ENCODE measurements at places on chromosomes 5 and 9.

GRCh38 chr9:125233678-125234077, 7.5 kb downstream of the HSPA5 start:
- no peak for DNase-seq

GRCh38 chr5:58201922-58202648, 257.8 kb downstream of the PLK2 start:
- DNase-seq, result no peak

DNA sequence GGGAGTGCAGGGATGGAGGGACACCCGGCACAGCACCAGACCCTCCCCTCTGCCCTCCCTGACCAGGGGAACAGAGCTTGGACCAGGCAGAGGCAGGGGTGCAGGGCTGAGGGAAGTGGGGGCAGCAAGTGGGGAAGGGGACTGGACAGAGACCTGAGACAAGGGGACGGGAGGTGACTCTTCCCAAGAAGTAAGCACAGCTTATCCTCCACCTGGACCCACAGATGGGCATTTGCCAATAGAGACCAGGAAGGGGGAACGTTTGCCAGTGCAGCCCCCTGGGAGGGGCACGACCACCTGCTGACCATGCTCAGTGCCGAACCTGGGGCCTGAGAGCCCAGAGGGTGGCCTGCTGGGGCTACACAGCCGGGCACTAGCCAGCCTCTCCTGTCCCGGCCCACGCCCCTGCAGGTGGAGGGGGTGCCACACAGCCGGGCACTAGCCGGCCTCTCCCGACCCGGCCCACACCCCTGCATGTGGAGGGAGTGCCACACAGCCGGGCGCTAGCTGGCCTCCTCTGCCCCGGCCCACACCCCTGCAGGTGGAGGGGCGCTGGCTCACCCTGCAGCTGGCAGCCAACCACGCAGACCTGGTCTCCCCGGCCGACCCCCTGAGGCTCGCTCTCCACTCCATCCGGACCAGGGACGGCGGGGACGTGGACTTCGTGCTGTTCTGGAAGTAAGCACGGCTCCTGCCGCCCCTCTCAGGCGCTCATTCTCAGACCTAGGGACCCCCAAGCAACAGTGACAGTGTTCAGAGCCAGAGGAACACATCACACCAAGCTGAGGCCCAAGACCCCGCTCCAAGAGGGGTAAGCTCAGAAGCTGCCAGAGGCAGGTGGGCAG, 24.3 kb downstream of the GLT6D1 start:
- no peak for DNase-seq

DNA sequence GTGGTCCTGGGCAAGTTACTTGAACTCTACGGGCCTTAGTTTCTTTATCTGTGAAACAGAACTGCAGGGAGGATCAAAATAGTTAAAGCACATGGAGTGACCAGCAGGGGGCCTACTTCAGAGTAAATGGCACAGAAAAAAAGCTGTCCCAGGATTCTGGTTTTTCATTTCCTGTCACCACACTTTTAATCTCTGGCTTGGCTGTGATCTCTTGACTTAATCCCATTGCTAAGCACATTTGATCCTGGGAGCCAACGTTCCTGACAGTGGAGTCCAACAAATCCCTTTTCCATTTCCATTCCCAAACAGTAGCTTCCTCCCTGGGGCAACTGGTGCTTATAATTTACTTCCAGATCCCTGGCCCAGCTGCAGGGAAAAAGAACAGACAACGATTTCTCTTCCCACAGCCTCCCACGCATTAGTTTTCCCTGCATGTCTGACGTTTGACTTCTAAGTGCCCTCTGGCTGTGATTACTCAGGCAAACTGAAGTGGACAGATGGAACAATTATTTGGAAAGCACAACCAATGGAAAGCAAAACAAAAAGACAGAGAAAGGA, 136.5 kb upstream of the STK32A start:
- DNase-seq, result no peak

DNA sequence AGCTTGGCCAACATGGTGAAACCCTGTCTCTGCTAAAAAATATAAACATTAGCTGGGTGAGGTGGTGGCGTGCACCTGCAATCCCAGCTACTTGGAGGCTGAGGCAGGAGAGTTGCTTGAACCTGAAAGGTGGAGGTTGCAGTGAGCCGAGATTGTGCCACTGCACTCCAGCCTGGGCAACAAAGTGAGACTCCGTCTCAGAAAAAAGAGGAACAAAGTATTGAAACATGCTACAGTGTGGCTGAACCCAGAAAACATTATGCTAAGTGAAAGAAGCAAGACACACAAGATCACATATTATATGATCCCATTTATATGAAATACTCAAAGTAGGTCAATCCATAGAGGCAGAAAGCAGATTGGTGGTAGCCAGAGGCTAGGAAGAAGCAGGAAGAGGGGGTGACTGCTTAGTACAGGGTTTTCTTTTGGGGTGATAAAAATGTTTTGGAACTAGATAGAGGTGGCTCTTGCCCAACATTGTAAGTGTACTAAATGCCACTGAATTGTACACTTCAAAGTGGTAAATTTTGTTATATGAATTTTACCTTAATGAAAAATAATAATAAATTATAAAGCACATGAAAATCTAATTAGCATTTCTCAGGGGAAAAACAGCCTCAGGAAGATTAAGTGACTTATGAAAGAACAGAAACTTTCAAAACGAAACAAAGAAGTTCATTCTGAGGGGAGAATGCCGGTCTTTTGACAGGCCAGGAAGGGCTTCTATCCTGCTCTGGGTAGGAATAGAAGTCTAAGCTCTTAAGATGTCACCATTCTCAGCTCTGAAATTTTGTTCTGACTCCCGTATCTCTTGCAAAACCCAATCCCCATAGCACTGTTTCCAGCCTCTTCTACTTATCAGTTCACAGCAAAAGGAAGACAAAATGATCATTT, 161.1 kb upstream of the TBCA start:
- DNase-seq, result no peak

GRCh38 chr5:100595152-100595811, 60.1 kb downstream of the FAM174A start:
- DNase-seq, result no peak

DNA sequence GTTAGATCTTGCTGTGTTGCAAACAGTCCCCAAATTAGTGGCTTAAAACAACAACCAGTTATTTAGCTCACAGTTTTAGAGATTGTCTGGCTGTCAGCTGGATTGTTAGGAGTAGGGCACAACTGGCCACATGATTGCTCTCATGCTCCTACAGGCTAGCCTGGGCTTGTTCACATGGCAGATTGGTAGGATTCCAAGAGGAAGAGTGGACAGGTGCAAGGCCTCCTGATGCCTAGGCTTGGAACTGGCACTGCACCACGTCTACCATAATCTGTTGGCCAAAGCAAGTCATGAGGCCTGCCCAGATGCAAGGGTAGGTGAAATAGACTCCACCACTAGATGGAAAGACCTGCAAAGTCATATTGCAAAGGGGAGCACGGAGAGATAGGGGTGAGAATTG, 76.4 kb downstream of the ACER2 start:
- no peak for DNase-seq

GRCh38 chr5:164818445-164818844, 1313.0 kb downstream of the MAT2B start:
- no peak for DNase-seq

- DNase-seq, result no peak
Observed at GRCh38 chr5:60535198-60535597, 164.8 kb downstream of the DEPDC1B start.

GRCh38 chr9:136327304-136327974, at the start of gene GPSM1:
GPSM1 (plus strand) TSS chr9:136327539; CDS start chr9:136327696, 157 bp downstream.
- no peak for DNase-seq

GRCh38 chr5:95194856-95195255, 90.0 kb downstream of the MCTP1 start:
- no peak for DNase-seq

GRCh38 chr5:2291146-2291840, 408.6 kb upstream of the IRX4 start:
- no peak for DNase-seq

- no peak for DNase-seq
Observed at GRCh38 chr5:141940695-141941271, 17.1 kb downstream of the DELE1 start.

- DNase-seq, result no peak
Observed at GRCh38 chr5:68711293-68712200, 382.3 kb upstream of the SLC30A5 start.

- DNase-seq, result no peak
Observed at GRCh38 chr5:159231167-159231566, 21.8 kb upstream of the RNF145 start.

DNA sequence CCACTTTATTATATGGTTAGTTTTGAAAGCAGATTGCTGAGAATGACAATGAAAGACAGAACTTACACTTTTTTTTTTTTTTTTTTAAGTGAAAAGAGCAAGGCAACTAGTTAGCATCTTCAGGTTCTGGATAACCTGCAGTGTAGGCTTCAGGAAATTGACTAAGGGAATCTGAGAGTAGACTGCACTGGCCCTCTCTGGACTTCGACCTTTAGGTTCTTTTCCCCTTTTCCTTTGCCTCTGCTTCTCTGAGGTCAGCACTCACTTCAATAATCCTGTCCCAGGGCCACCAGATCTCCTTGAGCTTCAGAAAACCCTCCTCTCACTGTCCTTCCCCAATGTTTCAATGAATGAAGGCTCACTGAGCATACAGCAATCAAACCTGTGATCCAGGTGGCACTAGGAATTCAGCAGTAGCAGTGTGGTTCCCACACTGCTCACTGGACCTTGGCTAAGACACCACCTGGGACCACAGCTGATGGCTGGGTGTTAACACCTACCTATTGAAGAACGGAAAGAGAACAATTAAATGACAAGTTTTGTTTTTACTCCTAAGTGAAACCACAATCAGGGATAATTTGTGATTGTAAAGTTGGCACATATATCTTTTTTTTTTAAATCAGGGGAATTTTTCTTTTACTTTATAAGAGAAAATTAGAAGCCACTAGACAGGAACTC, 85.8 kb upstream of the IL6ST start:
- DNase-seq, result no peak

DNA sequence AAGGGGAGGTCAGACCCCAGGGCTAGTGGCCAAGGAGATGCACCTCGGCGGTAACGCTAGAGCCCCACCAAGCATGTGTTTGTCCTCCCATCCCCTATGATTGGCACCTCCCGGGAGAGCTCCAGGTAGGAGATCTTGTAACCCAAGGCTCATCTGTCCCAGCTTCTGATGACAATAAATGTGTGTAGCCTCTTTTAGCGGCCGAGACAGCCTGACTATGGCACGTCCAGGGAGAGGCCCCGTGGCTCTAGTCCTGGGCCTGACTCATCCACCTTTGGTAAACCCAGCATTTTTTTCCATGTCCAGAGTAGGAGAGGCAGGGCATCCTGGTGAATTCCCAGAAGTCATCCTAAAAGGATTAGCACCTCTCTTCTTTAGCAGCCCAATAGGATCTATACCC, 39.2 kb downstream of the IRF1 start:
- no peak for DNase-seq

DNA sequence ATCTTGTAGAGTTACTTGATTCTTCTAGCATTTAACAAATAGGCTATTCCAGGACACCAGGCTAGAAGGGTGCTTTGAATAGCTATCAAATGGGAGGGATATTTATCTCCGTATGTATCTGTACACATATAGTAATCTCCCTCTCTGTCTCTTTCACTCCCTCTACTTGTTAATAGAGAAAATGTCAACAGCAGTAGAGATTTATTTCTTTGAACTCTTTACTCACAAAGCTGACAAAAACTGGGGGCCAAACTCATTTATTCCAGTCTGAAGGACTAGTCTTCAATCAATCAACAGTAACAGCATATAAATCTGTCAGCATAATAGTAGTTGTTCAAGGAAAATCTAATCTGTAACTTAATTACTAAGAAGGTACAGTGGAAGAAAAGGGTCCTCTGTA, 78.2 kb upstream of the FER start:
- no peak for DNase-seq

DNA sequence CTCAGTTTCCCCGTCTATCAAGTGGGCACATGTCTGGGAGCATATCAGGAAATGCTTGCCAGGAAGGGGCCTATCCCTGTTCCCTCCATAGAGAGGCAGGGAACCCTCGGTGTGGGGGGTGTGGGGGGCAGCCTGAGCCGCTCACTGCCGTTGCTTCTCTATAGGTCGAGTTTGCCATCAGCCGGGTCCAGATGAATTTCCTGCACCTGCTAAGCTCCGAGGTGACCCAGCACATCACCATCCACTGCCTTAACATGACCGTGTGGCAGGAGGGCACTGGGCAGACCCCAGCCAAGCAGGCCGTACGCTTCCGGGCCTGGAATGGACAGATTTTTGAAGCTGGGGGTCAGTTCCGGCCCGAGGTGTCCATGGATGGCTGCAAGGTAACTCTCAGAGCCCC, 13.8 kb upstream of the ORM1 start:
- no peak for DNase-seq

GRCh38 chr5:73844165-73844564, 218.2 kb downstream of the ARHGEF28 start:
- DNase-seq, result no peak

DNA sequence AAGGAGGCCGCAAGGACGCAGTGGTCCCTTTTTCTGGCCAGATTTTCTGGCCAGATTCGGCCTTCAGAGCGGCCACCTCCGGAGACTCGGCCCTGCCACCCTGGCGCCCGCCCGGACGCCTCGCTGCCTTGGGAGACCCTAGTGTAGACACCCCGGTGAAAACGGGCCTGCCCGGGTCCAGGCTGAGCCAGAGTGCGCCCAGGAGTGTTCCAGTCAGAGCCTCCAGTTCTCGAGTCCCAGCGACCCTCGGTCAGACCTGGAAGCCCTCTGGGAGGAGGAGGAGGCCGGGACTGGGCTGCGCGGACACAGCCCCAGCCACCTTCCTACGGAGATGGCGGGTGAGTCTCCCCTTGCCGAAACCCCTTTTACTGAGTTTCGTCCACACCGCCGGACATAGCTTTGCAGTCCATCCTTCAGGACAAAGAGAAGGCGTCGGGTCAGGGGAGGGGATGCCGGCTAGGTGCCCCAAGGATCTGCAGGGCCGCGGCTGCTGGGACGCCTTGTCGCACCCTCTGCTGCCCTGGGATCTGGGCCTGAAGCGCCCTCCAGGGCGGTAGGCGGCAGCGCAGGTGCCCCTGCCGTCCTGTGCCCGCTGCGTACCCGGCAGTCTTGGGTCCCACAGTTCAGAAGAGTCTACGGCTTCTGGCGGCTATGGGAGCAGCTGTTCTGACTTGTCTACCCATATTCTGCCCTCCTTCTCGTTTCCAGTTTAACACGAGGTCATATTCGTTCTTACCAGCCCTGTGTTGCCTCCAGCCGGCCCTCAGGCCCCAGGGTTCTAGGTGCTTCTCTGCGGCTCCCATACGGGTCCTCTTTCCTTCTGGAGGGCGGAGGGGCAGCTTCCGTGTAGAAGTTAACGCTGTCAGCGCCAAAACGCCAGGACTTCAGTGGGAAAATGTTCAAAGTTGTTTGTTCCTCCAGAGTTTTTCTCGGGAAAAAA, 1771.7 kb upstream of the CDH9 start:
- no peak for DNase-seq

GRCh38 chr9:80094176-80094771, 522.5 kb downstream of the TLE4 start:
- no peak for DNase-seq

GRCh38 chr9:24516463-24516862, 29.2 kb downstream of the IZUMO3 start:
- DNase-seq, result no peak

DNA sequence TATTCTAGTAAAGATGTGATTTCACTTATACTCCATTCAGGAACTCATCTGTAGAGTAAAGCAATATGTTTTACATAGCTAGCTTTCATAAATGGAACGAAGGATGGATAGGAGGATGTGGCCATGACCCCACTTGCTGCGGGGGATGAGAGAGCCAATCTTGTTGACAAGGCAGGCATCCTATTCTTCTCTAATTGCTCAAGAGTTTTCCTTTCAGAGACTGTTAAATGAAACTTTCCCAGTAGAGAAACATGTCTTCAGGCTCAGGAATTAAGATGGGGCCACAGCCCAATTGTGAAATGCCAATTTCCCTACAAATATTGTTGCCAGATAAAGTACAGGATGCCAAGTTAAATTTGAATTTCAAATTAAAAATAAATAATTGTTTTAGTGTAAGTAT, 196.2 kb upstream of the TUT7 start:
- no peak for DNase-seq
